Activated naive CD4-positive, alpha-beta T cell treated with anti-CD3 and anti-CD28 coated beads, Interleukin-2, amount 50 U/mL, for 16 hours (primary cell): ENCODE measurements at places on chromosomes 5 and 9.

DNA sequence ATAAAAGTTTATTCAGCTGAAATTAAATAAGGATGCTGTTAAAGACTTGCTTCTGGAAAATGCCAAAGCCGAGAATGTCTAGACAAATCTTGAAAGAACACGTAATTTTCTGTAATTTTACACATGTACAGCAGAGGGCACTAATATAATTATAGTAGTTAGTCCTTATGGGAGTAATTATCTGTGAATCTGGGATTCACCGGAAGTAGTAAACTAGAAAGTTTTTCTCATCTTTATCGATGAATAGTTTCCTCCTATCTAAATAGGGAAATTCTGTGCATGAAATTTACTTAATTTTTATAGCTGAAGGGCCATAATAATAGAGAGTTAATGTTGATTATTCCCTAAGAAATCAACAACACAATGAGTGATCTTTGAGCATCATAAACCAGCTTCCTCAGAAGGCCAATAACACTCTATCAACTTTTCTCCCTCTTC is 18.4 kb upstream of the CNTLN start:
- DNase-seq: no peak

GRCh38 chr9:37229455-37229854 is 109.1 kb downstream of the ZCCHC7 start:
- DNase-seq: no peak

DNA sequence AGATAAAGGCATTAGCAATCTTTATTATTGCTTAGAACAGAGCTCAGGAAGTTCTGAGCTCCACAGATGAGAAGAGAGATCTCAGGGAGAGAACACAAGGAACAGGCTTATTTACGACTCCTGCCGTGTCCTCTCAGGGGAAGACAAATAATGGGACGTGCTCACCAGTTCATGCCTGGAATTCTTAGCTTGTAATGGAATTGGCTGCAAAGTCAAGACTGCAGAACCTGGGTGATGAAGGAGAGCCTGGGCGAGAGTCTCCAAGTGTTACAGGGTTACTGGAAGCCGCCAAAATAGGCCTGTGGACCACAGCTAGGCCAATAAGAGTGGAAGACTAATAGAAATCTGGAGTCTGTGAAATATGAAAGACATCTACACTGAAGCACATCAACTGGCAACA is 174.5 kb upstream of the ADAMTSL1 start:
- DNase-seq: no peak

DNA sequence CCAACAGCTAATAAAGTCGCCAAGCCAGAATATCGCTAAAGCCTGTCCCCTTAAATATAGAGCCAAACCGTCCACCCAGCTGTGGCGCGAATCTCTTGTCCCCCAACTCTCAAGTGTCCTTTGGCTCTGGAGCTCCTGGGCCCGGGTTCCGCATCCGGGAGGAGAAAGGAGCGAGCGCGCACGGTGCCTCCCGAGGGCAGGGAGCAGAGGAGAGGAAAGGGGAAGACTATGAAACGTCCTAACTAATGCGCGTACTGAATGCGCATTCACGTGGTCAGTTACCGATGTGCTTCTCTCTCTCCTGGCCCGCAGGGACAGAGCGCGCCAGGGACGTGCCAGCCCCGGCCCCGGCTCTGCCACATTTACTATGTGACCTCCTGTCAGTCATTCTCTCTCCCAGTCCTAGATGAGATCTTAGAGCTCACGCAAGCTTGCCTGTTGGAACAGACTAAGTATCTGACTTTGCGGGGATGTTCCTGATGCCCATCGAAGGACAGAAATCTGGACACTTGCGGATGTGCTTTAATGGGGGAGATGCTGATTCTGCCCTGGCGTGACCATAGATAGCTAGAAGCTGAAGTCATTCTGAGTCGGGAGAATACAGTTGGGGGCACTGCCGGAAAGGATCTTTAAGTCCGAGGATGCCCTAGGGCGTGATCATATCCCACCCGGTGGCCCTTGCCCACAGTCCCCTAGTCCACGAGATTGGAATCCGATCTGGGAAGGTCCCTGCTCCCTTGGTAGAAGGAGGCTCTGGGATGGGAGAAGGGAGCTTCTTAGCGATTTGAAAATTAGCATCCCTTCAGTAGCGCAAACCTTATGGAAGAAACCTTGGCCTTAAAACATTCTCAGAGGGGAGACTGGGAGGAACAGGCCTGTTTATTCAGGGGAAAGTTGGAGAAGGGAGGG is 5.7 kb upstream of the EBF1 start:
- DNase-seq: no peak

DNA sequence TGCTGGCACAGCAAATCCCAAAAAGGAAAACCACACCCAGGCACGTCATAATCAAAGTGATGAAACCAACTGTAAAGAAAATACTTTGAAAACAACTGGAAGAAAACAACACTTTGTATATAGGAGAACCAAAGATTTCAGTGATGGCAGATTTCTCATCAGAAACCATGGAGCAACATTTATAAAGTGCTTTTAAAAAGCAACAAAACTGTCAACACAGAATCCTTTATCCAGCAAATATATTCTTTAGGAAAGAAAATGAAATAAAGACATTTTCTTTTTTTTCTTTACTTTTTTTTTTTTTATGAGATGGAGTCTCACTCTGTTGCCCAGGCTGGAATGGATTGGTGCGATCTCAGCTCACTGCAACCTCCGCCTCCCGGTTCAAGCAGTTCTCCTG is 5.3 kb upstream of the FAM151B start:
- no peak for DNase-seq

DNA sequence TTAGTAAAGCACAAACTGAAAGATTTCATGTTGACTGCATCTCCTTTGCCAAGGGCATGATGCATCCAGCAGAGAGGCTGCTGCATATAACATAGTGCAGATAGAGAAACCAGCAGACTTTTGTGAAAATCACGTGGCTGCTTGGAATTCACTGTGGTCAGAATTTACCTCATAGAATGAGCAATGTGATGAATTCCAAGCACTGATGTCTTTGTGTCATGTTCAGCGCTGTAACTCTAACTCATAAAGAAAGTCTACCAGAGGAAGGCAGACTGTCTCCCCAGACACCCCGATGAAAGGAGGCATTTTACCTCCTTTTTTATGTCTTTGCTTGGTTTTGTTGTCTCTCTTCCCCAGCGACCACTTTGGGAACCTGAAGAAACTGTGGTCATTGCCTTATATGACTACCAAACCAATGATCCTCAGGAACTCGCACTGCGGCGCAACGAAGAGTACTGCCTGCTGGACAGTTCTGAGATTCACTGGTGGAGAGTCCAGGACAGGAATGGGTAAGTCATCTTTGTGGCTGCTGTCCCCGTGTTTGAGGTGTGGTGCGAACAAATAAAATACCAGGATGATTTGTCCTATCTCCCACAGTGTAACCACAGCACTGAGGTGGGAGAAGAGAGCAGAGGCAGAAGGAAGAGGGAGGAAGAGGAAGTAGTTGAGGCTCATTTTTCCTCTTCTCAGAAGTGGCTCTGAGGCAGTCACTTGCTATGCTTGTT is 42.0 kb downstream of the ITK start:
- peak; percentile 74 for DNase-seq

GRCh38 chr5:162360373-162360931 is 292.9 kb downstream of the GABRG2 start:
- DNase-seq: no peak

DNA sequence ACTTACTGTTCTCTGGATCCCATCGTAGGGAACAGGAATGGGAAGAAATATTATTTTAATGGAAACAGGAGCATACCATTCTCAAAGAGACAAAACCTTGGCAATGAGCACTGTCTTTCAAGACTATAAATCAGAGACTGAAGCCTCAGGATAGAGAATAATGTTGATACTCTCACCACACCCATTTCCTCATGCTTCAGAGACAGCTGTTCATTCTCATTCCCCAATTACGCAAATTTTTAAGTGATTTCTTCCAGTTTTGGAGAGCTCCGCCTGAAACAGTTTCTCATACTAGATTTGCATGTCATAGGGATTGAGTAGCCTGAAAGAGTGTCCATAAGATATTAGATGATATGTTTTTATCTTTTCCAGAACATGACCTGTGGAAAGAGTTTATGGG is 290.5 kb upstream of the RASA1 start:
- DNase-seq: no peak

- DNase-seq: no peak
These were observed 547.0 kb upstream of the COX7C start for GRCh38 chr5:86070719-86071118.

GRCh38 chr9:112010537-112010936 is 113.9 kb downstream of the UGCG start:
- no peak for DNase-seq

DNA sequence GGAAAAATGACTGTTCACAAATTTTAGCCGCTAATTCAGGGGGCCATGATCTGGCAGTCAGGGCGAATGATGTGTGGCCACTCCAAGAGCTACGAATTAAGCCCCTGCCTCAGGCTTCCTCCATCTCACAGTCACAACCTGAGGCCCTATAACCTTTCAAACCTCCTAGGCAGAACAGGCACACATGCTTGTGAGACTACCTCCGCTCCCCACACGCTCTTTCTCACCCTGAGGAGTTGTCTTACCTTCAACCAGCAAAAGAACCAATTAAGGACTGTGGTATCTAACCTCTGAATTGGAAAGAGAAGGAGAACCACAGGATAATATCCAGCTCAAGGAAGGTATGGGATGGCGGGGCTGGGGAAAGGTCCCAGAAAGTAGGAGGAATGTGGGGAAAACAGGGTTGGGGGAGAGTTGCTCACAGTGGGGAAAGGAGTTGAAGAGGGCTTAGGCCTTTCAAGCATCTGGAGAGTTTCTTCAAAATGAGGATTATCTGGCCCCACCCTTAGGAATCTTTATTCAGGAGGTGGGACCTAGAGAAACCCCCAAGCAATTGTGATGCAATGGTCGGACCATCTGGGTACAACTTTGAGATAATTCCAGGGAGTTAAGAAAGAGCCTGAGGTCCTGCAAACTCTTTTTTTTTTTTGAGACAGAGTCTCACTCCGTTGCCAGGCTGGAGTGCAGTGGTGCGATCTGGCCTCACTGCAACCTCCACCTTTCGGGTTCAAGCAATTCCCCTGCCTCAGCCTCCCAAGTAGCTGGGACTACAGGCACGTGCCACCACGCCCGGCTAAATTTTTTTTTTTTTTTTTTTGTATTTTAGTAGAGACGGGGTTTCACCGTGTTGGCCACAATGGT is 5.5 kb downstream of the PCDH1 start:
- DNase-seq: no peak

- no peak for DNase-seq
These were observed 25.2 kb upstream of the NREP start for GRCh38 chr5:111782216-111782615.

DNA sequence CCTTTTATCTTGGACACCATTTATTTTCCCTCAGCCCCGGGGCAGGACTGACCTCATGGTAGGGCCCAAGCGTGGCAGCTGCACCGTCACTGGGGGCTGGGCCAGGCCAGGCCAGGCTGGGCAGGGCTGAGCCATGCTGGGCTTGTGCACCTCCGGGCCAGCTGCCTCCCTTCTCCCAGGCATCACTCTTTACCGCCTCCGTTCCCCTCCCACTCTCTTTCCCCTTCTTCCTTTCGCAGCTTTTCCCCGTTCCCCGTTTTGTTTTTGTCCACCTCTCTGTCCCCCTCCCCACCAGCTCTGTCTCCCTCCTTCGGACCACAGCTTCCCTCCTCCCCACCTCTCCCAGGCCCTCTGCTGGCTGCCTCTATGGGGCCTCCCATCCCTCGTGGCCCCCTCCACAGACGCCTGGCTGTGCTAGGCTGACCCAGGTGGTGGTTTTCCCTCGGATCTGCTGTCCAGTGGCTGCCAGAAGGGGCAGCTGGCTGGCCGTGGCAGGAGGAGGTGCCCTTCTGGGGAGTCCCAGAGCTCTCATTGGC is 17.9 kb downstream of the FGF18 start:
- DNase-seq: no peak

- no peak for DNase-seq
These were observed 6.1 kb upstream of the RNF183 start for GRCh38 chr9:113309204-113309813.

DNA sequence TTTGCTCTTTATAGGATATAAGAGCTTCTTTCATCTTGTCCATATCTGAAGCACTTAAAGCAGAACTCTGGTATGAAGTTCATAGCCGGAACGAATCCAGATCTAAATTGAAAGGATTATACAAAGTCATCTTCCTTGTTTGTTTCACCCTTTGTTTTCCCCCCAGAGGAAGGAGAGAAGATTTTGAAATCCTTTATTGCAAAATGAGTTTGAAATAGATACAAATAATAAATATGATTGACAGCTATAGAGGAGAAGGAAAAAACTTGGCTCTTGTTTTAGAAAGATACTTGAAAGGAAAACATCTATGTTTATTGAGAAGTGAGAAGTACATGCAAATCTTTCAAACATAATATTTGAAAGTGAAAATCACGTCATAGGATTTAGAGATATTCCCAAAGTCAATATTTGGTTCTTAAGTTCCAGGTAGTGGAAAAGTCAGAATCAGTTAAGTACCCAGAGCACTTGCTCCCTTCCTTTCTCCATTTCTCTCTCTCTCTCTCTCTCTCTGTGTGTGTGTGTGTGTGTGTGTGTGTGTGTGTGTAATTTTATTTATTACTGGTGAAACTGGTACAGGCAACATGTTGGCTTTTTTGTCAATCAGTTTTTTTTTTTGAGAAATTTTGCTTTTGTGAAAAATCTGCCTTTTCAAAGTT is 27.2 kb downstream of the PAM start:
- no peak for DNase-seq

DNA sequence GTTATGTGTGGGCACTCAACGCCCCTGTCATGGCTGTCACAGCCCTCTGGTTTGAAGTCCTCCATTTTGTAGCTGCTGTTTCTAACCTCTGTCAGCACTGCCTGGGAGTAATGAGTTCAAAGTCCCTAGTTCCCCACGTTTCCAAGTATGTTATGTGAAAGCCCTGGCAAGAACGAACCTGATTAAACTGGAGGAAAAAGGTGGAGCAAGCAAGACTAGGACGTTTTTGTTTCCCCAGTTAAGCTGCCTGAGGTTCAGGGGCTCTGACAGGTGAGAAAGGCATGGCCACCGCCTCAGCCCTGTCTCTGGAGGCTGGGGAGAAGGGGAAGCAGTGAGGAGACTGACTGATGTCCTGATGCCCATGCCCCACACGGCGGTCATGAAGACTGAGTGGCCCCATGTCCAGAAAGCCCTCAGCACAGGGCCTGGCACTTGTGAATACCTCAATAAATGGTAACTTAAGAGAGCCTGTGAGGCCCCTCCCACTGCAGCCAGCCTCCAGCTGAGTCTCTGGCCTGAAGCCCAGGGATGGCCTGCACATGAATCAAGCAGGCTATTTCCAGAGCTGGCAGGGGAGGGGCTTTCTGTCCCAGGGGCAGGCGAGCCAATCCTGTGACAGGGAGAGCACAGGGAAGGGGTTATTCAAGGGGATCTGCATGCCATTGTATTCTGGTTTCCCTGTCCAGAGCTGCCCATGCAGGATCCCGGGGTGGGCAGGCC is 61.8 kb downstream of the PFDN1 start:
- no peak for DNase-seq
